ENCODE measurements at places on chromosomes 2 and 18. TPM values are rescaled to one million over a fixed set of nuclear protein-coding genes. Genes with fewer than 3 reads are reported as not detected.

The ACMSD gene
- total RNA-seq, result not detected

The EEF1B2 gene
- total RNA-seq, result 1,731 TPM

The GALNT13 gene
- total RNA-seq, result 4.8 TPM

- H3K4me3 ChIP-seq, result no peak overlapping the region
- H3K36me3 ChIP-seq, result no peaks in the 10 kb centered on the region
- no peak for DNase-seq
- no peaks in the 10 kb centered on the region for H3K27me3 ChIP-seq
- no peaks in the 10 kb centered on the region for H3K4me1 ChIP-seq
- no peak overlapping the region for H3K27ac ChIP-seq
These were observed 1269.4 kb upstream of the CHAC2 start for GRCh38 chr2:52498077-52498750.

- no peaks in the 10 kb centered on the region for H3K4me1 ChIP-seq
- DNase-seq, result no peak
- H3K27ac ChIP-seq, result no peak overlapping the region
These were observed 155.2 kb downstream of the BCL2 start for GRCh38 chr18:63164396-63164795.

DNA sequence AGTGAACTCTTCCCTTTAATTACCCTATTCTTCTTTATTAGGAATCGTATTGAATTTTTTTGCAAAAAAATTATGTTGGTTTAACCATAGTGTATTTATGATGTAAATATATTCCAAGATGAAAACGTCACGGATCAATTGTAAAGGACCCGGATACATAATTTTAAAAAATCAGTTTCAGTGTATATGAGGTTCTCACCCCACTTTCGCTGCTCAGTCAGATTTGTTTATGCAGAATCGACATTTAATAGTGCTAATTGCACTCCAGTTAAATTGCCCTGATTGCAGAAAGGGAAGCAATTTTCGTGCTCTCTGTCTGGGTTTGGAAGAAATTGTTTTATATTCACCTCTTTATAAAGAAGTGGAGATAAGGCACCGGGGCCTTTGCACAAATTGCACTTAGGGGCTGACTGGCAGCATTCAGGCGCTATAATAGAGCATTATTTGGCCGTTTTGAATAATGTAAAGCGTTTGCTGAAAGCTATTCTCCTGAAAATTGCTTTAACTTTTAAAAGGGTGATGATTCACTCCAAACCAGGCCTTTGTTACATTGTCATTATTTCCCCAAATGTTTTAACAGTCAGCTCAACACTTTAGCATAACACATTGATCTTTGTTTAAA lies 3.0 kb upstream of the SP9 start:
- no peak overlapping the region for H3K27ac ChIP-seq
- peaks cover 21% of the 10 kb centered on the region for H3K27me3 ChIP-seq
- H3K4me3 ChIP-seq, result no peak overlapping the region

DNA sequence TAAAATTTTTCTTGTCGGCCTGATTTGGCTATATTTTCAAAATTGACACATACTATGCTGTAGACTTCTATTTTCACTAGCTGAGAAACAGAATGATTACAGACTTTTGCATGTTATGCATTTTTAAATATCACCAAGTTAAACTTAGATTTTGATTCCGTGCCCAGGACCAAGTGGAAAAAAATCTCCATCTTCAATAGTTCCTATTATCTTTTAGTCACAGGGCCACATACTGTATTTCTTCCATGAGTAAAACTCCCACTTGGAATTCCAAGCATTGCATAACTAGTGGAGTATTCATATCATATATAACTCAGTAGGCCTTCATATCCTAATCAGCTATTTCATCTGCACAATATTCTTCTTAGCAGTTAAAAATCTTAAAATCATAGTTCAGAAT lies 470.9 kb downstream of the ARHGAP15 start:
- no peaks in the 10 kb centered on the region for H3K36me3 ChIP-seq
- no peak overlapping the region for H3K27ac ChIP-seq
- H3K4me3 ChIP-seq, result no peak overlapping the region
- H3K27me3 ChIP-seq, result no peaks in the 10 kb centered on the region
- no peak for DNase-seq

DNA sequence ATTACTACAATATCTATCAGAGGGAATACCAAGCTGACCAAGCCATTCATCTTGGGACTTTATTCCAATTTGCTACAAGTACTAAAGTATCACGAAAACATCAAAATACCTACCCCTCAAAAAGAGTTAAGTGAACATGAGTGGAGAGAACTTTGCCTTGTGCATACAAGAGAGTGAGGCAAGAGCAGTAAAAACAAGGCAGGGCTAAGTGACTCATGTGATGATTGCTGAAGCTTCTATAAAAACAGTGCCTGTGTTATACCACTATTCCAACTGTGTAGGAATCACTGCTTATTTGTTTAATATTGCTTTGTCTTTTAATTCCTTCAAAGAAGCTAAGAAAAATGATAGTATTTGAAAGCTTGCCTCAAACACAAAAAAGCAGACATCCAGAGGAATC lies 61.2 kb downstream of the FARSB start:
- peak; percentile 80 for DNase-seq
- H3K27me3 ChIP-seq, result no peaks in the 10 kb centered on the region
- H3K4me3 ChIP-seq, result no peak overlapping the region
- H3K36me3 ChIP-seq, result peaks cover 59% of the 10 kb centered on the region

- H3K4me1 ChIP-seq, result peaks cover 35% of the 10 kb centered on the region
- DNase-seq, result peak; percentile 34
- no peaks in the 10 kb centered on the region for H3K27me3 ChIP-seq
- no peak overlapping the region for H3K4me3 ChIP-seq
- no peak overlapping the region for H3K27ac ChIP-seq
These were observed 124.2 kb upstream of the ITGB6 start for GRCh38 chr2:160324161-160324800.
